ENCODE measurements at places on chromosomes 3 and 15.

DNA sequence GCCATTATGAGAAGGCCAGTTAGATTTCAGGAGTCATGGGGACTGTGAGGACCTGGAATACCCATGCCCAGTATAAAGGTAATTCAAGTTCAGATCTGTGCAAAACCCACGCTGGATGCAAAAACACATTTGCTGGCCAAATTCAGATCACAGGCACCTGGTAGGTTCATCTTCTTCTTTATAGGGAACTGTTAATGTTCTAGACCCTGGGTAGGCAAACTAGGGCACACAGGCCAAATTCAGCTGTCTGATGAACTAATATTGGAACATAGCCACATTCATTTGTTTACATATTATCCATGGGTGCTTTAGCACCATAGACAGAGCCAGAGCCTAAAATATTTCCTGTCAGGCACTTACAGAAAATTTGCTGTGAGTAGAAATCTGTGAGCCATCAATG lies 241.4 kb downstream of the PTPRG start:
- DNase-seq, result no peak

DNA sequence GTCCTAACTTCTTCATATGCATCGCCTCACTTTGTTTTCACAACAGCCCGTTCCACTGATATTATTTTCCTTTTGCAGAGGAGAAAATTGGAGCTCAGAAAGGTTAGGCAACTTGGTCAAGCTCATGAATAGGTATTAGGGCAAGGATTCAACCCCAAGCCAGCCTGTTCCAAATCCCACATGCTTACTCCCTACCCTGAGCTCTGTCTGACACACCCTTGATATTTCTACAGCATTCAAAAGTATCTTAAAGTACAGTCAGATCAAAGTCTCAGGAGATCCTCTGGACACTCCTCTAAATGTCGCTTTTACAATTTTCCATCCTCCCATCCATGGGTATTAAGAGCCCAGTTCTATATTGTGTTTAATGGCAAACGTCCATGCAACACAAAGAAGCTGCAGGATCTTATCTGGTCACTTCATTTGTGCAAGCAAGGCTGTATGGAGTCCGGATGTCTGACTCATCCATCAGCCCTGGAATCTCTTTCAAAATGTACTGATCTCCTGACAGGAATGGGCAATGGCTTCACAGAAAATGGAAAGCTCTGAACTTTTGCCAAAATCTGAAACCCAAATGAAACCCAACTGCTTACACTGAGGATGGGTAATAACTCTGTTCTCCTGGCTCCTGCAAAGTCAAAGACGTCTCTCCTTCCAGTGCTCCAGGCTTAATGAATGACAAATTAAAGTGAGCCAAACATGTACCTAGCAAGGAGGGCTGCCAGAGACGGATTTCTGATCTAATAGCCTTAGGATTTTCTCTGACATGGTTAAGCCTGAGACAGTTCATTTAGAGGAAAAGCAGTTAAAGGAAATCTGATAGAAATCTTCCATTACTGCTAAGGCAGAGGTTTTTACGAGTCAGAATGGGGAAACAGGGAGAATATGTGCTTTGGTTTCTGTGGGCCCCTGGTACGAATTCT lies 230.9 kb upstream of the RORA start:
- DNase-seq, result no peak

DNA sequence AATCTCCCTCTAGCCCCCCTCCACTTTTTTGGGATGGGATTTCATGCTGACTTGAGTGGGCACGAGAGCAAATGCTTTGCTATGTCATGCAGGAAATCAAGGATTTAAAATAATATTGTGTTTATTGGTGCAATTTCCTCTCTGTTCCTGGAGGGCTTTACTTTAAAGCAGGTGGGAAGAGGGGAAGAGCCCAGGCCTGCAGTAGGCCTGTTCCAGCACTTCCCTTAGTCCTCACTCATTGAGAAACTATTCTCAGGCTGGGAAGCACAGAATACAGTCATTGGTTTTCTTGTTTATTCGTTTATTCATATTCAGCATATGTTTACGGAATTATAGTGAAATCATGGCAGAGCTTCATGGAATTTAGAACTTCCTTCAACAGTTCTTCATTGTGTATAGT lies 41.7 kb upstream of the SPSB4 start:
- DNase-seq, result no peak

DNA sequence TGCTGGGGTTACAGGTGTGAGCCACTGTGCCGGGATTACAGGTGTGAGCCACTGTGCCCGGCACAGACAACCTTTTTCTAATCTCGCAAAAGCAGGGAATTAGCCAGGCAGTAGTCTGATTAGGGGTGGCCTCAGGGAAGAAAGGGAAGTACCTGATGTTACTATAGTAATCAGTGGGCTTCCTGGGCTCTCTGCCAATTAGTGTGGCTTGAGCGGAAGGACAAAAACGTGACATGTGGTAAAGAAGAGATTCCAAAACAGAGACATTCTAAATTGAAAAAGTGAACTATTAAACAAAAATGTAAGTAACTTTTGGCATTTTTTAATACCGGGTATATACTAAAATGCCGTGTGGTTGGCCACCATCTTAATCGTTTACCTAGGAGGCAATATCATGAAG lies 48.1 kb downstream of the CFAP20DC start:
- no peak for DNase-seq

DNA sequence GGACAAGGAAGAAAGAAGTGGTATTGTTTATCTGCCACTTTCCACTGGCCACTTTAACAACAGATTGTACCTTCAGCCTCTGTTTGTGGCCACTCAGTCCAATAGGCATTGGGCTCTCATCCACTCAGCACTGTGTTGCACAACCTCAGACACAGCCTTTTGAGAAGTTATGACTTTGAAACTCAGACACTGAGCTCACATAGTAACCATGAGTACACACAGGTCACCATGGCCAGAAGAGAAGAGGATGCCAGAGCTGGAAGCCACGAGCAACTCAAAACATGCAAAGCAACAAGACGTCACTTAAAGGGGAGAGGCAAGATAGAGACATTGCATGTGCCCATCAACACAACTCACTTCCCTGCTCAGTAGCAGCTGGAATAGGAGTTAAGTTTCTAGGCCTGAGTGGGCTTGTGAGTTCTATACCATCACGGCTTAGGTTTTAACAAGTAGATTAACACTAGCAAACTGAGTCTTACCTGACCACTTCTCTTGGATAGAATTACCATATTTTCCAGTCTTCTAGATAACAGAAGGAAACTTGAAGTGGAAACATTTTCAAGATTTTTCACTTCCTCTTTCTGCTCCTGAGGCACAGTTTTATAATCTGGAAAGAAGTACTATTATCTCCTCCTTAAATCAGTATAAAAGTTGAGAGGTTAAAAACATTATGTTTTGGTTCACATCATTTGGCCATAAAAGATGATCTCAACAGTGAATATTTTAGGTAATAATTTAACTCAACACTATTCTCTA lies 103.5 kb downstream of the IMPG2 start:
- DNase-seq, result no peak

GRCh38 chr3:102810937-102811336 lies 376.1 kb downstream of the ZPLD1 start:
- no peak for DNase-seq

Data from natural killer cell (primary cell).